ENCODE measurements at places on chromosomes 12 and 14. TPM values are rescaled to one million over a fixed set of nuclear protein-coding genes. Genes with fewer than 3 reads are reported as not detected.

The GALNT9 gene
- not detected for polyA plus RNA-seq

The A2M gene
- polyA plus RNA-seq, result 0.08 TPM

The SLC35F4 gene
- polyA plus RNA-seq, result not detected

The KRT3 gene
- not detected for polyA plus RNA-seq

The RCOR1 gene
- 0.63 TPM for polyA plus RNA-seq

The SMOC1 gene
- polyA plus RNA-seq, result not detected

GRCh38 chr12:13727707-13728195 is 253.7 kb downstream of the GRIN2B start:
- no peaks in the 10 kb centered on the region for H3K4me1 ChIP-seq
- no peak overlapping the region for H3K27ac ChIP-seq
- no peak overlapping the region for H3K4me3 ChIP-seq
- no peak for DNase-seq

- no peaks in the 10 kb centered on the region for H3K36me3 ChIP-seq
- no peak for DNase-seq
- H3K27ac ChIP-seq, result no peak overlapping the region
- H3K4me1 ChIP-seq, result no peaks in the 10 kb centered on the region
Measured at GRCh38 chr12:42666671-42667243, 77.2 kb upstream of the PRICKLE1 start.

GRCh38 chr14:69688299-69688649 is 76.9 kb downstream of the SUSD6 start:
- no peak overlapping the region for H3K4me3 ChIP-seq
- peaks cover 22% of the 10 kb centered on the region for H3K4me1 ChIP-seq
- H3K27me3 ChIP-seq, result no peaks in the 10 kb centered on the region
- DNase-seq, result no peak
- no peak overlapping the region for H3K27ac ChIP-seq

- H3K27ac ChIP-seq, result no peak overlapping the region
- peaks cover 7% of the 10 kb centered on the region for H3K27me3 ChIP-seq
- no peak for DNase-seq
- H3K4me3 ChIP-seq, result no peak overlapping the region
Measured at GRCh38 chr14:36663404-36664321, 2.0 kb downstream of the PAX9 start.

DNA sequence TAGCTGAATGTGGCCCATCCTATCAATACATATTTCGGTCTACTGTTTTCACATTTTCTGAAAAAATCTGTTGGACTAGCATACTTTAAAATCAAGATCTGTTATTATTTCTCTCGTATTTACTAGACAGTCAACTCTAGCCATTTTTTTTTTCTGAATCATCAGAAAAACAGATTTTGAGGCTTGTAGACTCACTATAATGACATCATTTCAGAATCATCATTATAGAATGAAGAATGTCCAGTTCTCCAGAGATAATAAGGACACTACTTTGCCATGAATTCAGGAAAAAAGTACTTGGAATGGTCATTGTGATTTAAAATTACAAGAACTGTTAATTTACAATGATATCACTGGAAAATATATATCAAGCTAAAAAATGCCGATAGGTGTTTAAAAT is 589.8 kb downstream of the KCNH5 start:
- H3K4me3 ChIP-seq, result no peak overlapping the region
- H3K4me1 ChIP-seq, result no peaks in the 10 kb centered on the region
- no peaks in the 10 kb centered on the region for H3K36me3 ChIP-seq
- H3K27ac ChIP-seq, result no peak overlapping the region
- H3K27me3 ChIP-seq, result no peaks in the 10 kb centered on the region
- no peak for DNase-seq

GRCh38 chr12:100904270-100904669 is 109.7 kb downstream of the ANO4 start:
- no peaks in the 10 kb centered on the region for H3K4me1 ChIP-seq
- H3K27ac ChIP-seq, result no peak overlapping the region
- no peak for DNase-seq
- H3K36me3 ChIP-seq, result no peaks in the 10 kb centered on the region
- H3K4me3 ChIP-seq, result no peak overlapping the region

GRCh38 chr14:75274050-75274898 is 4.4 kb upstream of the FOS start:
- H3K27ac ChIP-seq, result no peak overlapping the region
- peaks cover 4% of the 10 kb centered on the region for H3K27me3 ChIP-seq
- H3K4me1 ChIP-seq, result peaks cover 25% of the 10 kb centered on the region
- DNase-seq, result no peak
- H3K36me3 ChIP-seq, result no peaks in the 10 kb centered on the region

DNA sequence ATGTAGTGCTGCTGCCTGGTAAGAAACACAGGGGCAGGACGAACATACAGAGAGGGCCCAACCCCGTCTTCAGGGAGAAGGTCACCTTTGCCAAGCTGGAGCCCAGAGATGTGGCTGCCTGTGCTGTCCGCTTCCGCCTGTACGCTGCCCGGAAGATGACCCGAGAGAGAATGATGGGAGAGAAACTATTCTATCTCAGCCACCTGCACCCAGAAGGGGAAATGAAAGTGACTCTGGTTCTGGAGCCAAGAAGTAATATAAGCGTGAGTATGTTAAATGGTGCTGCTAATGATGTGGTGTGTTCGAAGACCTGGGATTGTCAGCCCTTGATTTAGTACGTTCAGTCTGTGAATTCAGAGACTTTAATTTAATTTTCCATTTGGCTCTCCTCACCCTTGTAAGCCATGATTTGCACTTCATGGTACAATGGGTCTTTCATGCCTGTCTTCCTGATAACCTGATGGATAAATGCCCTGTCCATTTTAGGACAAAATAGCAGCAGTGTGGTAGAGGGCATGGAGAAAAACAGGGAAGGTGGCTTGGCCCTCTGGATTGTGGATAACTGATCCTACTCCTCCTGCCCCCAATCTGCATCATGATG is 318.9 kb downstream of the SNAPC1 start:
- H3K27me3 ChIP-seq, result no peaks in the 10 kb centered on the region
- peaks cover 21% of the 10 kb centered on the region for H3K4me1 ChIP-seq
- DNase-seq, result no peak
- no peaks in the 10 kb centered on the region for H3K36me3 ChIP-seq
- H3K27ac ChIP-seq, result no peak overlapping the region

DNA sequence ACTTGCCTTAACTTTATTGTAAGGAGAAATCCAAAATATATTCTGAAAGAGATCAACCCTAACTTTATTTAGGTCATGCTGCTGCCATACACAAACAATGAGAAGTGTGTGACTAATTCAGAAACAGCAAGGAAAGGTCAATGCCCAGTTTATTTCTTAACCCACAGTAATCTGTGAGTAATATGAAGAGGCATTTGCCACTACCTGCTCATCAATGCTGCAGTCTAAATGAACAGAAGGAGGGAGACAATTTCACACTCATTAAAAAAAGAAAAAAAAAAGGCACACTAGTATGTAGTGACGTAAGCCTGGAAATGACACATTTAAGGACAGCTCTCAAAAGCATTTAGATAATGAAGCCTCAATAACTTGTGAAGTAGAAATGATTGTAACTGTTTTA is 90.5 kb upstream of the FOXN3 start:
- no peaks in the 10 kb centered on the region for H3K27me3 ChIP-seq
- no peak overlapping the region for H3K4me3 ChIP-seq
- no peak for DNase-seq
- H3K27ac ChIP-seq, result no peak overlapping the region
- H3K36me3 ChIP-seq, result no peaks in the 10 kb centered on the region

DNA sequence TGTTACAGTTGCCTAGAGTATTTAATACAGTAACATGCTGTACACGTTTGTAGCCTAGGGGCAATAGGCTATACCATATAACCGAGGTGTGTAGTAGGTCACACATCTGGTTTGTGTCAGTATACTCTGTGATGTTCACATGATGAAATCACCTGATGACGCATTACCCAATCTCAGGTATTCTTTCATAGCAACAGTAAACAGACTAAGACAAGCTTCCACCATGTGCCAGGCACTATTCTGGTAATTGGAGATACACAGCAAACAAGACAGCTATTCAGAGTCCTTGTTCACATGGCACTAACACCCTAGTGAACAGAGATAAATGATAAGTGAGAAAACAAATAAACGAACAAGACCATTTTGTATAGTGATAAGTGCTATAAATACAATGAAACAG is 3.8 kb upstream of the PDE3A start:
- H3K4me3 ChIP-seq, result no peak overlapping the region
- no peak overlapping the region for H3K27ac ChIP-seq

GRCh38 chr12:11728154-11728755 is 78.8 kb downstream of the ETV6 start:
- no peak for DNase-seq
- H3K27me3 ChIP-seq, result no peaks in the 10 kb centered on the region
- peaks cover 60% of the 10 kb centered on the region for H3K4me1 ChIP-seq
- no peak overlapping the region for H3K27ac ChIP-seq

DNA sequence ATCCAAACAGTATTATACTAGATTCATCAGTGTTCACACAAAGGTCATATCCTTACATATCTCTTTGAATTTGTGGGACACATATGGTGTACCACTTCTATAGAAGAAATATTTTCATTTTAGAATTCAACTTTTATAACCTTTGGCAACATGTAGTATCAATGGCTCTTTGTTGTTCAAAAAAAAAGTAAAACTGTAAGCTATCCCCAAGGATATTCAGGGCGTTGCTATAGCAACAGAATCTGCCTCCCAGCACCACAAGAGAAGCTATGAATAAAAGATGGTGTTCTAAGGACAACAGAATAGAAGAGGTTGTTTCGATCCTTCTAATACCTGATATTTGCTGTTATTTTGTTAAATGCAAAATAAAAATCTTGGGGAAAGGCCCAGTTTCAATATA is 139.3 kb downstream of the BRMS1L start:
- H3K36me3 ChIP-seq, result no peaks in the 10 kb centered on the region
- H3K4me3 ChIP-seq, result no peak overlapping the region
- no peak overlapping the region for H3K27ac ChIP-seq
- no peaks in the 10 kb centered on the region for H3K4me1 ChIP-seq
- DNase-seq, result no peak

DNA sequence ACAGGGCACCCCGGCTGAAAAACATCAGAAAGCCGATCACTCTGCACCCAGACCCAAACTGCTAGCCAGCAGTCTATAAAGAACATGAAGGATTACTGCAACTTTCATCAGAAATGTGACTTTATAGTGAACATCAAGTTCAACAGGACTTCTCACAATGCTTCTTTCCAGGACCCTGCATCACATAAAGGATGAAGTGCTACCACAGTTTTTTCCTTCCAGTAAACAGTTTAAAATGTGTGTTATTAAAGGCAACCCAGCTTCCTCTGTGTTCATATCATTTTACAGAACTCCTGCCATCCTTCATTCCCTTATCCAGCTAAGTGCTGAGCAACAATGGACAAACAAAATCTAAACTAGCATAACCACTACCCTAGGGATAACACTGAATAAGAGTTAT is 280.3 kb upstream of the DIO2 start:
- H3K36me3 ChIP-seq, result no peaks in the 10 kb centered on the region
- no peak overlapping the region for H3K4me3 ChIP-seq
- no peaks in the 10 kb centered on the region for H3K4me1 ChIP-seq
- no peaks in the 10 kb centered on the region for H3K27me3 ChIP-seq

- DNase-seq, result no peak
- no peak overlapping the region for H3K27ac ChIP-seq
- H3K27me3 ChIP-seq, result no peaks in the 10 kb centered on the region
- no peaks in the 10 kb centered on the region for H3K36me3 ChIP-seq
- no peaks in the 10 kb centered on the region for H3K4me1 ChIP-seq
Measured at GRCh38 chr12:9991876-9992275, 7.0 kb downstream of the CLEC1B start.

DNA sequence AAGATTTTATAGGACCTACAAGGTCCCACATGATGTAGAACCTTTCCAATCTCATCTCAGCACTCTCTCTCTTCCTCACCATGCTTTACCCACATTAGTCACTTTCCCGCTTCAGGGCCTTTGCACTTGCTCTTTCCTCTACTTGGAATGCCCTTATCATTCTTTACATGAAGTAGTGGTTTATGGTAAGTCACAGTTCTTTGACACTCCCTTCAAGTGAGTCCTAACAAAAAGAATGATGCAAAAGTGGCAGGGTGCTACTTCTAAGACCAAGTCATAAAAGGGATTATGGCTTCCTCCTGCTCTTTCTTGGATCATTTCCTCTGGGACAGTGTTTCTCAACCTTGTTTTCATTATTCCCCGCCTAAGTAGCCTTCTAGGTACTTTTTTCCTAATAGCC is 13.1 kb downstream of the TMBIM4 start:
- no peaks in the 10 kb centered on the region for H3K27me3 ChIP-seq
- no peaks in the 10 kb centered on the region for H3K4me1 ChIP-seq
- H3K27ac ChIP-seq, result no peak overlapping the region
- H3K36me3 ChIP-seq, result peaks cover 26% of the 10 kb centered on the region
- H3K4me3 ChIP-seq, result no peak overlapping the region

- H3K36me3 ChIP-seq, result no peaks in the 10 kb centered on the region
- H3K27me3 ChIP-seq, result no peaks in the 10 kb centered on the region
- DNase-seq, result no peak
- H3K4me1 ChIP-seq, result no peaks in the 10 kb centered on the region
- H3K4me3 ChIP-seq, result no peak overlapping the region
Measured at GRCh38 chr12:80033448-80033847, 65.9 kb upstream of the OTOGL start.

Data from naive thymus-derived CD4-positive, alpha-beta T cell (primary cell).